Activated naive CD4-positive, alpha-beta T cell treated with anti-CD3 and anti-CD28 coated beads, Interleukin-2, amount 50 U/mL, for 72 hours (primary cell): ENCODE measurements at places on chromosomes 3 and 15. TPM values are rescaled to one million over a fixed set of nuclear protein-coding genes. Genes with fewer than 3 reads are reported as not detected.

DNA sequence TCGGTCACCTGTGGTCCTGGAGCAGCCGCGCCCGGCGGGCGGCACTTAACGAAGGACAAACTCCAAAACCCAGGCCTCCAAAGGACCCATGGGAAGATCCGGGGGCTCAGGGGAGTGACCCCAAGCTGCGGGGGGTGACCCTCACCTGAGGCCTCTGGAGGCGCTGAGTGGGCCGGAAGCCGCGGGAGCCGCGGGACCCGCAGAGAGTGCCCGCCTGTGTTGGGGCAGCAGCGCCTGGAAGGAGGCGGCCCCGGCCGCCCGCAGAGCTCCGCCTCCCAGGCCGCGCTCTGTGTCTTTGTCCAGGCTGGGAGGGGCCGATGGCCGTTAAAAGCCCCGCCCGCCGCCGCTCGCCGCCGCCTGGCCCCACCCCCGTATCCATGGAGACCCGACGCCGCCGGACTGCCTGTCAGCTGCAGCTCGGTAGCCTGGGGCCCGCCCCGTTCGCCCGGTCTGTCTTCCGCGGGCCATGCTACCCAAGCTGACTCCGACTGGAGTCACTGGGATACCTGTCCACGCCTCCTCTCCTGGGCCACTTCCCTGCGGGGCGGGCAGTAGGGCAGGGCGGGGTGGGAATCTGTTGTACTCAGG is 15.3 kb upstream of the FANCD2 start:
- DNase-seq, result peak; percentile 86

The SCAANT1 gene
- total RNA-seq, result not detected

DNA sequence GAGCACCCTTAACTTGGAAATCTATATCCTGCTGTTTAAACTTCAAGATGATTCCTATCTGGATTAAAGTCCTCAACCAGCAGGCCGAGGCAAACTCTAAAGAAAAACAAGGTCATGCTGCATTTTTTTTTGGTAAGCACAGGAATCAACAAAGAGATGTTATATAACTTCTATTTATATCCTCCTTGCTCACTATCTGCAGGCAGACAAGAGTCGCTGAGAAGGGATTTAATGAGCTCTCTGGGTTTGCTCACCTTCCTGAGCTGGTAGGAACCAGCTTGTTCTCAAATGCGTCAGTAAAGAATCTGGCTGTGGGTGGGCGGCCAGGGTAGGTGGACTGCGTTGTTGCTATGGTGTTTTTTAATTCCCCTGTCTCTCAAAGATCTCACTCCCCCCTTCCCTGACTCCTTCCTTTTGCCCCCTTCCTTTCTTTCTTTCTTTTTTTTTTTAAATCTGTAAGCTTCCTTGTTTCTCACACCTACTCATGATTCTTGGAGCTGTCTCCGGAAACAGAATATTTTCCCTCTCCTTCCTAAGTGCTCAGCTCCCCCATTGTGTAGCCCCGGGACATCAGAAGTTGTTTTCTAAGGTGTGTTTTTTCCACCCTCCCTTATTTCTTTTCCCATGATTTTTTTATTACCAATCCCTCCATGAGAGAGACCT is 228.8 kb upstream of the BHLHE40 start:
- DNase-seq, result no peak

GRCh38 chr3:134955874-134956273 is 160.8 kb downstream of the EPHB1 start:
- DNase-seq, result no peak

The BCL2A1 gene
- total RNA-seq, result 79.8 TPM

The SMC4 gene
- total RNA-seq, result 159 TPM

DNA sequence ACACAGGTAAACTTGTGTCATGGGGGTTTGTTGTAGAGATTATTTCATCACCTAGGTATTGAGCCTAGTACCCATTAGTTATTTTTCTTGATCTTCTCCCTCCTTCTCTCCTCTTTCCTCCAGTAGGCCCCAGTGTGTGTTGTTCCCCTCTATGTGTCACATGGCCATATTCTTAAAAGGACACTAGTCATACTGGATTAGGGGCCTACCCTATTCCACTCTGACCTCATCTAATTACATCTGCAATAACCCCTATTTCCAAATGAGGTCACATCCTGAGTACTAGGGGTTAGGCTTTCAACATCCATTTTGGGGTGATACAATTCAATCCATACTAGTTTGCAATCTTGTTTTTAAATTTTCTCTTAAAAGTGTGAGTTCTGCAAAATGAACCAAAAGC is 142.8 kb downstream of the IMPG2 start:
- DNase-seq, result no peak

The MINAR1 gene
- 0.53 TPM for total RNA-seq

DNA sequence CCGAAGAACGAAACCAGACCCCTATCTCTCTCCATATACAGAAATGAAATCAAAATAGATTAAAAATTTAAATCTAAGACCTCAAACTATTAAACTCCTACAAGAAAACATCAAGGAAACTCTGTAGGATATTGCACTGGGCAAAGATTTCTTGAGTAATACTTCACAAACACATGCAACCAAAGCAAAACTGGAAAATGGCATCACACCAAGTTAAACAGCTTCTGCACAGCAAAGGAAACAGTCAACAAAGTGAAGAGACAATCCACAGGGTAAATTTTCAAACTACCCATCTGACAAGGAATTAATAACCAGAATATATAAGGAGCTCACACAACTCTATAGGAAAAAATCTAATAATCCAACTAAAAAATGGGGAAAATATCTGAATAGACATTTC is 29.4 kb downstream of the CCK start:
- no peak for DNase-seq

- no peak for DNase-seq
These were observed 336.4 kb downstream of the IL20RB start for GRCh38 chr3:137294139-137294538.

DNA sequence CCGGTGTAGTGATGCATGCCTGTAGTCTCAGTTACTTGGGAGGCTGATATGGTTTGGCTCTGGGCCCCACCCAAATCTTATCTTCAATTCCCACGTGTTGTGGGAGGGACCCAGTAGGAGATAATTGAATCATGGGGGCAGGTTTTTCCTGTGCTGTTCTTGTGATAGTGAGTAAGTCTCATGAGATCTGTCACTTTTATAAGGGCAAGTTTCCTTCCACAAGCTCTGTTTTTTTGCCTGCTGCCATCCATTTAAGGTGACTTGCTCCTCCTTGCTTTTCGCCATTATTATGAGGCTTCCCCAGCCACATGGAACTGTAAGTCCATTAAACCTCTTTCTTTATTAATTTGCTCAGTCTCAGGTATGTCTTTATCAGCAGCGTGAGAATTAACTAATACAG is 566.7 kb upstream of the NECTIN3 start:
- no peak for DNase-seq

The CHRM5 gene
- not detected for total RNA-seq

The ERICH6 gene
- not detected for total RNA-seq

The CCR4 gene
- 38.6 TPM for total RNA-seq

DNA sequence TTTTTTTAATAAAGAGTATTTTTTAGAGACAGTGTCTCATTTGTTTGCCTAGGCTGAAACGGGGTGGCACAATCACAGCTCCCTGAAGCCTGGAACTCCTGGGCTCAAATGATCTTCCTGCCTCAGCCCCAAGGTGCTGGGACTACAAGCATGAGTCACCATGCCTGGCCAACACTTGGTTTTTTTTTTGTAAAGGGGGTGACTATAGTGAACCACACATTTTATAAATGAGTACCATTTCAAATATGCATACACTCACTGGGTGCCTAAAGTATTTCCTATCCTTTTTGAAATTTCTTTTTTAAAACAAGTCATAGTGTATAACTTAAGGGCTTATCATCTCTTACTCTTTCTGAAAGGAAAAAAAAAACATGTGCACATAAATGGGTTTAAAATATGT is 325.2 kb upstream of the MEIS2 start:
- DNase-seq, result no peak

GRCh38 chr15:71489570-71489969 is 320.8 kb upstream of the NR2E3 start:
- no peak for DNase-seq

DNA sequence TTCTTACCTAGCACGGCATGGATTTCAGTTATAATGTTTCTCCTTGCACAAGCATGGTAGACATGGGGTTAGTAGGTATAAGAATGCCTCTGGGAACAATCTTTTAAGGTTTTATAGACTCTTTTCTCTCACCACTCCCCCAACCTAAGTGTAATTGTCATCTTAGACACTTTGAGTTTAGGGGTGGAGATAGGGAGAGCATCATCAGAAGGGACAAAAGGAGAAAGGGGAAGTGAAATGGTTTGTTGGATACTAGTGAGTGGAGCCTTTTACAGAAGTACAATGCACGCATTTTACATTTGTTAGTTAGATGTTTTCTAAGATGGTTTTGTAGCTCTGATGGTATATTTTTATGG is 189.2 kb downstream of the TP63 start:
- DNase-seq, result no peak

DNA sequence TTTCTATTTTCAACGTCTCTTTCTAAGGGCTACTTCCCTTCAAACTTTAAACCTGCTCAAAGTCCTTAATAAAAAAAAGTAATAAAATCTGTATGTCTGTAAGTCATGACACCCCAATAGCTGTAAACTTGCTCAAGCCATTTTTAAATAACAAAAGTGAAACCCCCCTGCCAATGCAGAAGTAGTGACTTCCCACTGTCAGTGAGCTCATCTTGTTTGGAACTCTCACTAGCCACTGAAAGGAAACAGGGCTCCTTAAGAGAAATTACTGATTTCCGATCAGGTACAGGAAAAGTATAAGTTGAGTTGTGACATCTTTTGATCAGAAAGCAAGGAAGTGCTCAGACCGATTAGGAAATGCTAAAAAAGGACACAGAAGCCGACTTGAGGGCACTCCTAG is 27.6 kb upstream of the GPR171 start:
- no peak for DNase-seq

- no peak for DNase-seq
These were observed 11.6 kb downstream of the STRIT1 start for GRCh38 chr3:155281912-155282311.

The ADIPOQ gene
- total RNA-seq, result not detected

The ZNF662 gene
- not detected for total RNA-seq

The INSYN1 gene
- total RNA-seq, result not detected

The DNAH12 gene
- total RNA-seq, result 0.04 TPM

DNA sequence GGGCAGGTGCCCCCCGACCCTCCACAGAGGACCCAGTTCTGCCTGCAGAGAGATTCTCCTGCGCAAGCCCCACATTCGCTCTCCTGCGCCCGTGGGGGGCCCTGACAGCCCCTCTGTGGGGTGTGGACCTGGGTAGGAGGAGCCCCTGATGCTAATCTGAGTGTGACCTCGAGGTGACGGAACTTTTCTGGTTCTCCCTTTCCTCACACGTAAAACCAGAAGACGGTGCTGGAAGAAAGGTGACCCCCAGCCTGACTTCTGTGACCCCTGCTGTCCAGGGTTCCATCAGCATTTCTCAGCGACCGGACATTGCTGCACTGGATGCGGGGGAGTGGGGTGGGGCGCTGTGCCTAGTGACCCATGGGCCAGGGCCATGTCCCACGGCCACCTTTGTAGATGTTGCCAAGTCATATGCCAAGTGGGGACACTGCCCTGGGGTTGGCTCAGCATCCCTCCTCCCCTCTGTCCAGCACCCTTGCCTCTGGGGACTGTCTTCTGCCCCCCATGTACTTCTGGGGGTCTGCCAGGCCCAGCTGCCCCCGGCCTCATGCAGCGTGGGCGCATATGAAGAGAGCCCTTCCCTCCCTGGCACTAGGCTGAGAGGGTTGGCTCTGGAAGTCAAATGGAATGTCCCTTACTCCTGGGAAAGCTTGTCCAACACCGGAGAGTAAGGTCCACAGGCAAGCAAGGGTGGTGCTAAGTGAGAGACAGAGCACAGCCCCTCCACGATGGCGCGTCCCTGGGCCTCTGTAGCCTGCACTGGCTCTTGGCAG is 129.1 kb upstream of the MEF2A start:
- DNase-seq, result no peak

- DNase-seq, result no peak
These were observed 9.4 kb downstream of the ITPKA start for GRCh38 chr15:41502795-41503668.
